ENCODE measurements at places on chromosomes 2 and 18.

DNA sequence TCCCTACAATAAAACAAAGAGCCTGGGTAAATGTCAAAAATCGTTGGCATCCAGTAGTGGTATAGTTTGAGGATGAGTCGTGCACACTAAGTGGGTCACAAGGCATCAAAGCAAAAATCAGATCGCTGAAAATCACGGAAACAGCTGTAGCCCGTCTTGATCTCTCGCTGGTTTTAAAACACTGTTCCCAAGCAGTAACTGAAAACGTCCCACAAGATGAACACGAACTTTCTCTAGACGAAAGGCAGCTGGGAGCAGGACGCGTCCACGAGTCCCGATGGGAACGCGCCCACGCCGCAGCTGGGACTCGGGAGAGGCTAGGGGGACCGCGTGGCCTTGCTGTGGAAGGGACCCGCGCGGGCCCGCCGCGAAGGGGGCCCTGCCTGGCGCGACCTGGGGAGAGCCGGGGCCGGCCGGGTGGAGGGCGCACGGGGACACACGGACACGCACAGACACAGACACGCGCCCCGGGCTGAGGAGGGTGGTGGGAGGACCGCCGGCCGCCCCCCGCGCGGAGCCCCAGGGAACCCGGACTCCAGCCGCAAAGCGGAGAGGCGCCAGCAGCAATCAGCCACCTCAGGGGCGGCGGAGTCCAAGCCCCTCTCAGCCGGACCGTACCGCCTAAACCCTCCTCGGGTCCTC is 651 bp downstream of the STK17B start:
- no peak for DNase-seq

- no peak for DNase-seq
Observed at GRCh38 chr2:175571078-175571653, 389.7 kb upstream of the ATP5MC3 start.

DNA sequence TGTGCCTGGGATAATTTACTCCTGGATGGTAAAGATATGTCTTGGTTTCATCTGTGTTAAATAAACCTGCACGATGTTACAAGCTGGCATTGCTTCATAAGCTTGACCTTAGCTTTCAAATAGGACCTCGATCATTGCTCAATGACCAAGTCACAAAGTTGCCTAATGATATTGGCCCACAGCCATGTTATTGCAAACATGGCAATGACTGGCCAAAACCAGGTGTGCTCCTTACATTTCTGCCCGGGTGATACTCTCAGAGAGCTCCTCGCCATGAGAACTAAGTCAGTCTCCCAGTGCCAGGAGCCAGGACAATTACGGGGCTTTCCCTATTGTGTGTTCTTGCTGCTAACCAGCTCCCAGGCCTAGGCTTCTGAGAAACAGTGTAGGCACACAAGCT is 72.5 kb upstream of the CYP1B1 start:
- DNase-seq, result no peak

GRCh38 chr2:23498943-23499342 is 114.0 kb downstream of the KLHL29 start:
- no peak for DNase-seq

DNA sequence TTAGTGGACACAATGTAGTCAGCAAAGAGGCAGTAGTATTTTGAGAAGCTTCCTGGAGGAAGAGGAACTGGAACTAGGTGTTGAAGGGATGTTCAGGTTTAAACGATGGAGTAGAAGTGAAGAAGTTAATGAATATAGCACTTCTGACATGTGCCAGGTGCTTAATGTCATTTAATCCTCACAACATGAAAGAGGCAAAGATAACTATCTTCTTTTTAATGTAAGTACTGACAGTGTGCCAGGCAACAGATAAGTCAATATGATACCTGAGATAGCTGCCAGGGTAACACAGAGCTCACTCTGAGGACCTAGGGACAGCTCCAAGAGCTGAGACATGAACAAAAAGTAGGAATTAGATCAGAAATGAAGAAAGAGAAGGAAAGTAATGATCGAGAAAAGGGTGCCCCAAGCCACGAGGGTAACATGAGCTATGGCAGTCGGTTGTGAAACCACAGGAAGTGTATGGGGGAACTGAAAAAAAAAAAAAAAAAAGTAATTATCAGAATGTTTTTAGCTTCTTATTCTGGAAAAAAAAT is 140.7 kb downstream of the RNF144A start:
- DNase-seq, result no peak

GRCh38 chr2:70009762-70010575 is 48.5 kb upstream of the ASPRV1 start:
- DNase-seq, result no peak

GRCh38 chr2:134234535-134234934 is 19.3 kb upstream of the MGAT5 start:
- no peak for DNase-seq

- no peak for DNase-seq
Observed at GRCh38 chr2:170985407-170985806, 56.4 kb downstream of the GORASP2 start.

GRCh38 chr18:30915336-30915988 is 127.1 kb downstream of the DSC3 start:
- no peak for DNase-seq

DNA sequence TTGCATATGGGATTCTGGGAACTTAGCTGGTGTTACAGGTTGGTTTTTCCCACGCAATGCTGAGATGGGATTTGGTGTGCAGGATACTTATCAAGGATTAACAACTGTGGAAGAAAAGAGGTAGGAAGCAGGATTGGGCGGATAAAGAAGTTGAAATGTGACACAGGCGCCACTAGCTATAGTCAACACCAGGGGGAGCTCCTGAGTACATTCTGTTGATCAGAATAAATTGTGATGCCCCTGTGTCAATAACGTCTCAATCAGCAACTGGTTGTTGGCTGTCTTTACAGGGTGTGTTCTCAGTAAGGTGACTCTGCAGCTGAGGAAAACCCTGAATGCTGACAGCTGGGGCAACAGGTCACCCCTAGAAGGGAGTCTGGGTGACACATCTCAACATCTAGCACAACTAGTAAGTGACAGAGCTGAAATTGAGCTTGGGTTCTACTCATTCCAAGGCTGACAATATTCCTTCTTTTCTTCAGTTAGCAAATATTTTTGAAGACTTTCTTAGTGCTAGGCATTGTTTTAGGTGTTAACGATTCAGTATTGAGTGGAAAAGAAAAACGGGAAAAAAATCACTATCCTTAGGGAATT is 143.0 kb downstream of the ARL6IP6 start:
- no peak for DNase-seq

GRCh38 chr2:173590276-173590861 is 235.7 kb downstream of the CDCA7 start:
- DNase-seq, result no peak

DNA sequence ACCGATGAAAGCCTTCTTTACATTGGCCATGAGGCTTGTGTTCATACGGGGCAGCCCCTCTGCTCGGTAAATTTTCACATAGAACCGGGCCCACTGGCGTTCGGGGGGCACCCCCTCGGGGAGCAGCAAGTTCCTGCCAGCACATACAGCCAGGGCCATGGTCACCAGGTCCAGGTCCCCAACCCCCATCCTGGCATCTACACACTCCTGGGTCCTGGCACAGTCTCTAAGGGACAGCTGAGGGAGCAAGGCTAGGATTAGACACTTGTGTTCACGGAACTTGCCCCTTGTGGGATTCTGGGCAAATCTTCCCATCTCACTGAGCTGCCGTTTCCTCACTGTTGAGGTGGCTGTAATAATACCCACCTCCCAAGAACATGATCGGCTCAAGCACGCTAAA is 5.6 kb upstream of the OTOF start:
- DNase-seq, result no peak

GRCh38 chr18:63042351-63042750 is 277.2 kb downstream of the BCL2 start:
- no peak for DNase-seq

DNA sequence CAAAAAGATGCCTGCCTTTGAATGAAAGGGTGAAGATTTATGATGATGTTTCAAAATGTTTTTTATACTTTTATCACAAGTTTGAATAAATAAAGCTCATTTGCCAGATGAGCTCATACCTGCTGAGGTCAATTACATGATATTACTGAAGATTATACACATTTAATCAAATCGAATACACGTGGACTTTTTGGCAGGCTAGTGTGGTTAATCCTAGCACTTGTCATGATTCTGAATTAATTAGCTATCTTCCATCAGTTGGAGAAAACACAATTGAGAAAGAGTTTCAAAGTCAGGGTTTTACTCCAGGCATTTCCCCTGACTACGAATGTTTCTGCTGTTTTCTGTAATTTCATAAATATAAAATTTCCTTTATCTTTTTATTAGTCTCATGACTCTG is 54.4 kb downstream of the LRPPRC start:
- no peak for DNase-seq

GRCh38 chr18:60500960-60501359 is 128.4 kb upstream of the MC4R start:
- DNase-seq, result no peak

DNA sequence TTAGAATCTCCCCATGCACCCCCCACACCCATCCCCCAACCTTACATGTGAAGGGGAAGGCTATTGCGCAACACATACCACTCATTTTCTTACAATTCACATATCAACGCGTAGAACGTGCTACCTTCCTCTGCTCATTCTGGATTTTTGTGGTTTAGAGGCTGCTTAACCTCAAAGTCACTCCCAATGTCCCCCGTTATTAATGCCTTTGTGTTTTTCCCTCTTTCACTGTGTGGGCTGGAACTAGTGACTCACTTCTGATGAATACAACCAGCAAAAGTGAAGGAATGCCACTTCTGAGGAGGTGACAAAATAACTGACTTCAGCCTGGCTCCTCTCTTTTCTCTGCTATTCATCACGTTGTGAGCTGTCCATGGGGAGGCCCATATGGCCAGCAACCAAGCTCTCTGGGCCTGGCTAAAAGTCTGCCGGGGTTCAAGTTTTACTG is 342.5 kb upstream of the NXPH2 start:
- no peak for DNase-seq

- no peak for DNase-seq
Observed at GRCh38 chr2:184037273-184037672, 561.1 kb upstream of the ZNF804A start.

DNA sequence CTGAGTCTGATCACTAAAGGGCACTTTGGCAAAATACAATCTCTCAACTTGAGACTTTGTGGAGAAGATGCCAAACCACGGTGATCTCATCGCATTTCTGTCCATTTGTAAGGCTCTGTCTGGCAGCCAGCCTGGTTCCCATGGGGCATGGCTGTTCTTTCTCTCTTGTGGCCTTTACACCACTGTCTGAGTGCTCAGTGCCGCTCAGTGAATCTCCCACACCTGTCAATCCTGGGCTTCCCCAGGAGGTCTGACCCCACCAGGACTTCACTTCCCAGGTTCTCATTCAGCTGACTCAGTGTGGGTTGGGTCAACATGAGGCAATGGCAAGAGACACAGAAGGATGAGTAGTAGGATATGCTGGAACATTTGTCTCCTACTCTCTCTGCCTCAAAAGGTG is 96.8 kb upstream of the TRIB2 start:
- no peak for DNase-seq

DNA sequence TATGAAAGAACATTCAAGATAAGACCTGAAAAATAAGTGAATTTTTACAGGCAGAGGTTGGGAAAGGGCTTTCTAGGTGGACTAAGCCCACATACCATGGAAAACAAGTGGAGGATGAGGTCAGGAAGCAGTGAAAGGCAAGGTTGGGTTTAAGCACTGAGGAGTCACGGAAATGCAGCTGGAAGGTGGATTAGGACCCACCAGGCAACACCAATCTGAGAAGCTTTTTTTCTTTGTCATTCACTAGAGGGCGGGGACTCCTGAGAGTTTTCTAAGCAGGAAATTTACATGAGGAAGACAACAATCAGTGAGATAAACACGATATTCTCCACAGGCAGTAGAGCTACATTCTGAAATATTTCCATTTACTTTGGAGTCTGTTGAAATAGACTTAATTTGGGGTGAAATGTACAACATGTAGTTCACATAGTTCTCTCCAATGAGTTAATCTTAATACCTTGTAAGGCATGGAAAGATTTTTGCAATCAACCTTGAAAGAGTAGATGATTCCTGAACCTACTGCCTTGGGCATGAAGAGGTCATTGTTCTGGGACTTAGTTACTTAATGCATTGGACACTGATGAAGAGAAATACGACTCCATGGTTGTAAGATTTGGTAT is 40.7 kb downstream of the VIT start:
- no peak for DNase-seq

GRCh38 chr18:75216911-75217689 is 6.5 kb downstream of the TSHZ1 start:
- DNase-seq, result no peak

- DNase-seq, result no peak
Observed at GRCh38 chr2:61762292-61762691, 91.6 kb downstream of the FAM161A start.

DNA sequence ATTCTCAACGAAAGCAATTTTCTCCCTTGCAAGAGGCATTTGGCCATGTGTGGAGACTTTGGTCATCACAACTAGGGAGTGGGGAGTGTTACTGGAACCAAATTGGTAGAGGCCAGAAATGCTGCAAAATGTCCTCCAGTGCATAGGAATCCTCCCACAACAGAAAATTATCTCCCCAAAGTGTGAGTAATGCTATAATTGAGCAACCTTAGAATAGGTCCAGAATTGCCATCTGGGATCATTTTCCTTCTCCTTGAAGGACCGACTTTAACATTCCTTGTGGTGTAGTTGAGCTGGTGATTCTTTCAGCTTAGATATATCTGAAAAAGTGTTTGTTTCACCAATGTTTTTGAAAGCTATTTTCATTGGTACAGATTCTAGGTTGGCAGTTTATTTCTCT is 111.2 kb upstream of the SMIM21 start:
- no peak for DNase-seq

DNA sequence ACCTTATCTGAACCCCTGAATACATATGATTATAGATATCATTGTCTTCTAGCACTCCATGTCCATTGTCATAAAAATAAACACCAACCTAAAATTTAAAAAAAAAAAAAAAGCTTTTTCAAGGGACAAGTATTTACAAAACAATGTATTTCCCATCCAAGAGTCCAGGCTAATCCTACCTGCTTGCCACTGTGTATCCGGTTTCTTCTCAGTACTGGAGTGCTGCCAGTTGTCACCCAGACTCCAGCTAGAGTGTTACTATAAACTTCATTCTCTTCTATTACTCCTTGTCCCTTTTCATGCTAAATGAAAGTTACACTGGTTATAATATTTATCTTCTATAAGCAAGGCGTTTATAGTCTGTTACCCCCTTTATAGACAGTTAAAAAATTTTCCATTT is 35.8 kb downstream of the MSH6 start:
- no peak for DNase-seq

- no peak for DNase-seq
Observed at GRCh38 chr2:9795071-9795470, 48.2 kb upstream of the TAF1B start.

- DNase-seq, result no peak
Observed at GRCh38 chr18:50458796-50459195, 84.0 kb downstream of the SKA1 start.
